ENCODE measurements at places on chromosomes 6 and 20. TPM values are rescaled to one million over a fixed set of nuclear protein-coding genes. Genes with fewer than 3 reads are reported as not detected.

GRCh38 chr6:162177746-162178145 is 549.8 kb downstream of the PRKN start:
- no peak for DNase-seq

XKR7 gene
- 6.2 TPM for total RNA-seq

DNA sequence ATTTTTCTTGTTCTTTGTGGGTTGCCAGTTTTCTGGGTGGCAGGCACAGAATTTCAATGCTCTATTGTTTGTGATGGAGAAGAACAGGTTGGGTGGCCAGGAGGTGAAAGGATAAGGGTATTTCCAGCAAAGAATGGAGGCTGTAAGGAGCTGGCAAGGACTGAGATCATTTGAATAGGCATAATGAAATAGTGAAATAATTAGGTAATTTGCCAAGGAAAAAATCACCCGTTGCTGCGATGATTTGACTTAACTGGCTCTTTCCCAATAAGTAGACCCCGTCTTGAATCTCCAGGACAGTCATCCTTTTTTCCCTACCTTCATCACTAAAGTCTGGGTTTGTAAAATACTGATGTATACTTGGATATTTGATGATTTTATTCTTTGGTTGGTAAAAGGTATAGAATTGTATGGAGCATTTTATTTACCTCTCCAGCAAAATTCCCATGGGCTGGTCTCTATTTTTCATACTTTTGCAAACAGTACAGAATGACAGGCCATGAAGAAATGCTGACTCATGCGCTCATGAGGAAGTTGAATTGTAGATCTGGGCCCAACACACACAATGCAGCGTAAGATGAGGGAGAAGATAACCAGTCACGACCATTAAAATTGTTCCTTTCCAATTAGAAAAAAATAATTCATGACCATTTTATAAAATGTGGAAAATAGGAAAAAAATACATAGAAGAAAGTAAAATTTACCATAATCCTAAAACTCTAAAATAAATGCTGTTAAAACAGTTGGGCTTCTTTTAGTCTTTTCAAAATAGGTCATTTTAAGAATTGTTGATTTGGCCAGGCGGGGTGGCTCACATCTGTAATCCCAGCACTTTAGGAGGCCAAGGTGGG is 2.4 kb upstream of the GCNT2 start:
- no peak for DNase-seq

CEP57L1 gene
- total RNA-seq, result 37.6 TPM

GRCh38 chr20:9838378-9839295 is at the start of gene PAK5:
Gene PAK5, minus strand, starts transcription at chr20:9839076. Its CDS starts 194,748 bp downstream, at chr20:9644328.
- no peak for DNase-seq

SYCP2L gene
- total RNA-seq, result 2.4 TPM

DNA sequence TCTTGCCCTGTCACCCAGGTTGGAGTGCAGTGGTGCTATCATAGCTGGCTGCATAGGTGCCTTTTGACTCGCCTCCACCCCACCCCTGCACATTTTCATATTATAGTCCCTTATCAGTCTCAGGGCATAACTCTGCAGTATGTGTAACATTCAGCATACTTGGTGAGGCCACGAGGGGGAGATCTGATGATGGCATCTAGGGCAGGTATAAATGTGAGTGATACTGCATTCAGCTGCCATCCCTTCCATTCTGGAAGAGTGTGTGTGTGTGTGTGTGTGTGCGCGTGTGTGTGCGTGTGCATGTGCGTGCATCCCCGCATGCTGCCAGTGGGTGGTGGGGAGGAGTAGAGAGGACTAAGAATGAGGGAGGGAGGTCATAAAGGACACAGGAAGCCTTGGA is 81.4 kb downstream of the JARID2 start:
- no peak for DNase-seq

DNA sequence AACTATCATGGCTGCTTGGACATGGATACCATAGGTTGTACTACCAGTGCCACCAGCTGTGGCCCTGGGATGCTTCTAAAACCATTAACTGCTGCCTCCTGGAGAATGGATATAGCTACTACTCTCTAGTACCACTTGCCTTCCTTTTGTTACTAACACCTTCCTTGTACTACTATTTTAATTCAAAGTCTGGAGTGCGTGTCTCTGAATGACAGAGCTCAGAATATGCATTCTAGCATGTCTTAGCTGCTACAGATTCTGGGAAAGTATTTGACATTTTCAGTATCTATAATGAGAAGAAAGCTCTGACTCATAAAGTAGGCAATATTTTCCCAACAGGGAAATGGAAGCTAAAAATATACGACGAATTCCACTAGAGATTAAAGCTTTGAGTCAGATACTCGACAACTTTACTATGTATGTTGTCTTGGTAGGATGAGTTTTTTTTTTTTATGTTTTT is 112.3 kb downstream of the PFDN4 start:
- DNase-seq, result no peak

DNA sequence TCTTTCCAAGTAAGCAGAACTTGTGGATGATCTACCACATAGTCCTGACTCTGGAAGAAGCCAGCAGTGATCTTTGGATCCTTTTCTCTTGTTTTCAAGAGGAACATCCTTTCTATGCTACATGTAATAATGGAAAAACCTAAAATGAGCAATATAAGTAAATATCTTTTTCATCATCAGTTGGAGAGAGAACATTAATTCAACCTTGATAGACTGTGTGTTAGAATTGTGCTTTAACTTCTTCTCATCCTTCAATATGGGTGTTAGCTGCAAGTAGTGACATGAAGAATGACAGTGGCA is 65.6 kb upstream of the IFNGR1 start:
- DNase-seq, result no peak

RSPO3 gene
- total RNA-seq, result not detected
